CD4-positive, alpha-beta T cell treated with Interleukin-12 subunit alpha and Interleukin-12 subunit beta, for 1 hour (primary cell): ENCODE measurements at places on chromosomes 5 and 9.

DNA sequence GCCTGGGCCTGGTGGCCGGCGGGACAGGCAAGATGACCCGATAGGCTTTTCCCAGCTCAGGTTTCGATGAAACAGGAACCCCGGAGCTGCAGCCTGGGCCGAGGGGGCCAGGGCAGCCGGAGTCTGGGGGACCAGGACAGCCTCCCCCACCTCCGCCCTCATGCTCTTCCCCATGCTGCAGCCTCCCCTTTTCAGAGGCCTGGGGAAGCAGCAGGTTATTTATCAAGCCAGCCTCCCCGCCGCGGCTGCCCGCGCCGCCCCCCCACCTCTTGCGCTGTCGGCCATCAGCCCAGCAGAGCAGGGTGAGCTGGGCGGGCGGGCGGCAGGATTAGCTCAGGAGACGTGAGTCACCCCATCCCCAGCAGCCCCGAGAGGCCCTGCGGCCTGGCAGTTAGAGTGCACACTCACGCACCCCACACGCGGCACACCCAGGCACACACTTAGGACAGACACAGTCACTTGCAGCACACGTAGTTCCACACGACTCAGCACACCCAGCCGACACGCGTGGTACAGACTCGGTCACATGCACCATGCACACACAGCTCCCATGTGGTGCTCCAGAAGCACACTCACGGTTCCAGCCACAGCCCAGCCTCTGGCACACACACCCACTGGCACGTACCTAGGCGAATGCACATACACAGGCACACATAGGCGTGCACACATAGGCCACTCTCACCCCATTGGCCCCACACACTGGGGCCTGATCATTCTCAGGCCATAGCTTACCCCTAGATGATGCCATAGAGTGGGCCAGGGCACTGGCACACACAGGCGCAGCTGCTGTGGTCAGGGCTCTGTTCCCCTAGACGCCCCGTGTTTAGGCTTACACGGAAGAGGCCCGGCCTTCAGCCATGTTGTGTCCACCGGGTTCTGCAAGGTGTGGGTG, 13.0 kb downstream of the CXXC5 start:
- no peak for DNase-seq

DNA sequence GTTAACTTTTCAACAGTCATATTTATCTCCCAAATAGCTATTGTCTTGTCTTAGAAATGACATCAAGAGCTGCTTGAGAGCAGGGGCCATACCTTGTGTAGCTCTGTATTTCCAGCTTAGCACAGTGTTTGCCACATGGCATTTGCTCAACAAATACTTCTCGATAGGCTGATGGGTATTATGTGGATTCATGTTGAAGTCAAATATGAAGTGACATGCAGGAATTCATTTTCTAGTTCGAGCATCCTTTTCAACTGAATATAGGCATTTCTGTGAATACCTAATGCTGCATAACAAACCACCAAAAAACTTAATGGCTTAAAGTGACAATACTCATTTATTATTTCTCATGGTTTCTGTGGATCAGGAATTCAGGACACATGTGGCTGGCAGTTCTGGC, 125.6 kb downstream of the TLE1 start:
- DNase-seq, result no peak

DNA sequence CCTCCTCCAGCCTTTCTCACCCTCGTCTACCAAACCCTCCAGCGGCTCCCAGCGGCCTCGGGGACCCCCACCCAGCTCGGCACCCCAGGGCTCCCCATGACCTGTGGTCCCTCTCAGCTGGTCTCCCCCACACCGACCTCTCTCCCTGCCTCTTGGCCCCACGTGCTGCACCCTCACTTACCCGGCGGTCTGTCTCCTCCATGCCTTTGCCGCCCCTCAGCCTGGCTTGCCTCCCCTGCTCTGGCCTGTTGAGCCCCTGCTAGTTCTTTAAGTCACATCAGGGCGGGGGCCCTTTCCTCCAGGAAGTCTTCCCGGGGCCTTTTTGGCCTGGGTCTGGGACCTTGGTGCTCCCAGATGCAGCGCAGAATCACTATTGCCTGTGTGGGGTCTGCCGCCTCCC, 81.5 kb downstream of the LMX1B start:
- no peak for DNase-seq

DNA sequence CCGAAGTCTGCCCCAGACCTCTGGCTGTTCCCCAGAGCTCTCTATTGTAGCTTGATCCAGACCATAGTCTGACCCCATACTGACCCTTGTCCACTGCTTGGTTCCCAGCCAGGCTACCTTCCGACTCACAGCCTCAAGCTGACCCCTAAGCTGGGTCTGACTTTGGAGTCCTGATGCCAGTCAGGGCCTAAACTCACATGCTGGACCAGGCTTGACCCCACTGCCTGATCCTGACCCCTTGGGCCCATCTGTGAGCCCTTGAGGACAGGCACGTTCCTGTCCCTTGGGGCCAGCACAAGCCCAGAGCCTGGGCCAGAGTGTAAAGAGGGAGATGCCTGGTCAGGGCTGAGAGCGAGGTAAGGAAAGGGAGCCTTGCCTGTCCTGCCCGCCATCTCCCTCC, 32.7 kb upstream of the ENHO start:
- no peak for DNase-seq

- DNase-seq, result no peak
Measured at GRCh38 chr5:148963664-148964063, 99.2 kb downstream of the SH3TC2 start.

DNA sequence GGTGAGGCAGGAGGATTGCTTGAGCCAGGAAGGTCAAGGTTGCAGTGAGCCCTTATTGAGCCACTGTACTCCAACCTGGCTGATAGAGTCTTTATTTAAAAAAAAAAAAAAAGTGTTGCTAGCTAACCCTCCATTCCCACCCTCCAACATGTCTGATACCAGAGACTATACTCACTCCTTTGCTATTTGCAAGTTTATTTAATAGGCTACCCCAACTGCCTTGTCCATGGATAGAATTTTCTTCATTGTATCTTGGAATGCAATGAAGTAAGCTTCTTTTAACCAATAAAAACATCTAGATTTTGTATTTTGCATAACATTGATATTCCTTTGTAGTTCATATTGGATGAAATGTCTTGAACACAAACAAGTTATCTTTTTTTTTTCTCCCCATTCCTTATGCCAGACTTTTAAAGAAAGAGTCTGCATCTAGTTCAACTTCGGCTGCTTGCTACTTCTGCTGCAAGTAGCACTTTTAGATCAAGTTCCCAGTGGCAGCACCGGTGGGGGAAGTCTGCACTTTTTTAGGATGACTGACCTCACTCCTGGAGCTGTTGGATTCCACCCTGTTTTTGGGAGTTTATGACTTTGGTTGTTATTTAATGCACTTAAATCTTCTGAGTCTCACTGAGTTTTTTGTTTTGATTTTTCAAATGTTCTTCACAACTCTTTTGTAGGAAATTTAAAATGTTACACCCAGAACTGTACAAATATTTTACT, 112.5 kb downstream of the UHRF2 start:
- DNase-seq, result no peak

GRCh38 chr5:38207343-38207742, 51.0 kb upstream of the EGFLAM start:
- DNase-seq, result no peak

GRCh38 chr9:27655441-27655840, 82.2 kb upstream of the C9orf72 start:
- DNase-seq, result no peak

DNA sequence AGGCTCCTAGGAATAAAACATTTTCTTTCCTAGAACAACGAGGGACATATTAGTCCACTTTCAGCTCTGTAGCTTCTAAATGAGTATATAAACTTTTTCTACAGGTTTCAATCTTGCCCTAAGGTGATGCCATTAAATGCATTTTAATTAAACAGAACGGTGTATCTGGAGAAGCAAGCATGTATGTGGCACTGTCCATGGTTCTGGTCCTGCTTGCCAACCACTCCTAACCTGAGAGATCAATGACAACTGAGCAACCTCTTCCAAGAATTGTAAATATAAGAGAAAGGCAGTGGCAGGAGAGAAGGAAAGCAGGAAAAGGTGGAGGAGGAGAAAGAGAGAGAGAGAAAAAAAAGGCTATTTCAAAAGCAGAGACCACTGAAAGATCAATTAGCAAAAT, 95.6 kb upstream of the SPOCK1 start:
- DNase-seq, result no peak

DNA sequence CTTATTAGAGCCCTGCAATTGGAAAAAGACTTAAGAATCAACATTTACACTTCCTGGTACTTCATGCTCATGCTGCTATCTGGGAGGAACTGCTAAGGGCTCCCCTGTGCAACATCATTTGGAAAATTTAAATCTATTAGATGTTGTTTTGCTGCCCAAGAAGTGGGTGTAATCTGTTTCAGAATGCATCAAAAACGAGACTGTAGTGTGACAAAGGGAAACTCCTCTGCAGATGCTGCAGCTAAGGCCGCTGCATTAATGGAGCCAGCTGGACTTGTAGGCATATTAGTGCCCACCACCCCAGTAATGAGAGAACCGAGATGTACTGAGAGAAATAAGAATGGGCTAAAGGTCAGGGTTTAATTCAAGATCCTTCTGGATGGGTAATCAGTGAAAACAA, 11.1 kb upstream of the PAIP1 start:
- no peak for DNase-seq

DNA sequence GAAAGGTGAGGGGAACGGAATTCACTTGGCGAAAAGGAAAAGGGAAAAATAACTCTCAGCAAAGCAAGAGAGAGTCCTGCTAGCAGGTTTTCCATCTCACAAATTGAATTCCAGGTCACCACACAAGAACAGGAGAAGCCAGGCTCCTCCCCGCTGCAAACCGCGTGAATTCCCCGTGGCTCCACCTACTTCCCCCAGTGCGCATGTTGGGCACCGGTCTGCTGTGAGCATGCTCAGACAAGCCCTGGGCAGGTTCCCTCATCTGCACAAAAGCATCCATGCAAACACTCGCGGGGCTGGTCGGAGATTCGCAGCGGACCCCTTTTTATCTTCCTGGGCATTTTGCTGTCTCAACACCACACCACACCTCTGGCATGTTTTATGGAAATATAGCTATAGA, 58.5 kb upstream of the S1PR3 start:
- DNase-seq, result no peak

GRCh38 chr5:127280491-127281220, 9.9 kb upstream of the MEGF10 start:
- no peak for DNase-seq

GRCh38 chr9:6024035-6024554, 8.7 kb upstream of the RANBP6 start:
- DNase-seq, result peak; percentile 59

GRCh38 chr9:5630081-5630507, 1.2 kb downstream of the RIC1 start:
- DNase-seq, result peak; percentile 23

DNA sequence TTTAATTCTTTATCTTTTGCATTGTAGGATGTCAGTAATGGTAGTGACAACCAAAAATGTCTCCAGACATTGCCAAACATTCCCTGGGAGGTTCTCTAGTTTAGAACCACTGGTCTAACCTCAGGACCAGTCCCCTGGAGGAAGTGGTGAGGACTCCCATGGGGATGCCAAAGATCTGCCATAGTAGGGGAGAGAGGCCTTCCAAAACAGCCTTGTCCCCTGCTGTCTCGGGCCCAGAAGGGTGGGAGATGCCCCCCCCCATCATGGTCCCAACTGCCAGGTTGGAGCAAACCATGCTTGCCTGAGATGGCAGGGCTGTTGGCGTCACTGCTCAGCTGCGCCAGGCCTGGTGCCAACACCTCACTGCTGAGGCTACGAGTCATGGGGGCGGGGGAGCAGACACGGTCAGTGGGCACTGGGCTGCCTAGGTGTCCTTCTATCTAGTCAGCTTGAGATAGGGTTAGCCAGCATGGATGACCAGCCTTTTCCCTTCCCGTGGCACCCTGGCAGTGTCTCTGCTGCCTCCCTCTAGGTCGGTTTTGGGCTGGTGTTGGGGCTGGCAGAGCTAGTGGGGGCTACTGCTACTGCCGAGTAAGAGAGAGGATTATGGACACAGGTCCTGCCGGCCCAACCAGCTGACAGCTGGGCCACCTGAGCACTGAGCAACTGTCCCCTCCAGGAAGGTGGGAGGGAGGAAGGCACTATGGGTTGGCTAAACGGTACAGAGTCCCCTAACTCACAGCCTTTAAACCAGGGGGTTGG, 8.3 kb upstream of the CXXC5 start:
- no peak for DNase-seq
